Jurkat, Clone E6-1 (cell line): ENCODE measurements at places on chromosomes 11 and 22.
A peak's percentile ranks its signal among the peaks of the same experiment; 100 is the strongest.

- DNase-seq = no peak
These were observed 55.9 kb upstream of the BMAL1 start for GRCh38 chr11:13221722-13222121.

- no peak for DNase-seq
These were observed 31.4 kb downstream of the LRP5 start for GRCh38 chr11:68343761-68344256.

DNA sequence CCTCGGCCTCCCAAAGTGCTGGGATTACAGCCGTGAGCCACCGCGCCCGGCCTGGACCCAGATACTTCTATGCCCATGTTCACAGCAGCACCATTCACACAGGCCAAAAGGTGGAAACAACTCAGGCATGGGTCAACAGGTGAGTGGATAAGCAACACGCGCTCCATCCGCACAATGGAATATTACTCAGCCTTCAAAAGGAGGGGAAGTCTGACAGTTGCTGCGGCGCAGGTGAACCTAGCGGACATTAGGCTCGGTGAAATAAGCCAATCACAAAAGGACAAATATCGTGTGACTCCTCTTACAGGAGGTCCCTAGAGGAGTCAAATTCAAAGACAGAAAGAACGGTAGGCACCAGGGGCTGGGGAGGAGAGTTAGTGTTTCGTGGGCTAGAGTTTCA is 47.0 kb downstream of the TRMU start:
- DNase-seq = no peak

DNA sequence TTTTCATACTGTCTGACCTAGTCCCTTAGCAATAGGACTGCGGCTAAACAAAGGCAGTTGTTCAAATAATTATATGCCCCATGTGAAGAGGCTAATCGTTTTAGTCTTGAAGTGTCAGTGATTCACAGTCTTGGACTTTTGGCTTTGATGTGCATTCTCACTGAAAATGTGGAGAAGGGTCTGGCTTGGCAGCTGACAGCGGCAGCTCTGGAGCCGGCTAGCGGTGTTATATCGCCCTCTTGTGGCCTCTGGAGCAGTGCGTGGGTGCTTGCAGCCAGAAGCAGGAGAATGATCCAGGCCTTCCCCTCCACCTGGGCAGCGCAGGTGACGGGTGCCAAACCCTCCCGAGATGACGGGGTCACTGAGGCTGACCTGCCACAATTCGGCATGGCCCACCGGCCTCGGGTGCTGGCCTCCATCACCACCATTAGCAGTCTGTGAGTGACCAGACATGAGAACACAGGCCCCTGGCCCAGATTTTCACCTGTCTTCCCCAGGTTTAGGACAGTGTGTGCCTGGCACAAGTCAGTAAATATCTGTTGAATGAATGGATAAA is 90.3 kb upstream of the PITPNB start:
- peak; percentile 45 for DNase-seq

DNA sequence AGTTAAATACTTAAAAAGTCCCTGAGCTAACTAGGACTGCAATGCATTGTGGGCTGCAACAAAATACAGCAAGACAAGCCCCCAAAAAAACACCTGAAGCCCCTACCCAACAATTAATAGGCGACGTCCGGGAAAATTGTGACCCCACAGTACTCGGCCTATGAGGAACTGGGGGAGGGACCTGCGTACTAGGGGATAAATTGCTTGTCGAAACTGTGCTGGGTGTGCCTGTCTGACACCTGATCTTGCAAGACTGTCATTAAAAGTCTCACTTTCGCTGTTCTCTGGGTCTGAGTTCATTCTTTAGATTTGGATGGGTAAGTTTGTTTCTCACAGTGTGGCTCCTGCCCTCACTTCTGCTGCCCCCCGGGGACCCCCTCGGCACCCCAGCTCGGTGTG is 15.2 kb downstream of the TANGO2 start:
- no peak for DNase-seq

- DNase-seq = no peak
These were observed 233.5 kb upstream of the E2F8 start for GRCh38 chr11:19474211-19474610.

- no peak for DNase-seq
These were observed 505.6 kb upstream of the API5 start for GRCh38 chr11:42806191-42806590.

GRCh38 chr11:80103142-80103859 is 662.5 kb upstream of the TENM4 start:
- DNase-seq = no peak

GRCh38 chr11:111851636-111852035 is 19.7 kb downstream of the ALG9 start:
- no peak for DNase-seq
